ENCODE measurements at places on chromosomes 12 and 14.

GRCh38 chr12:128830505-128830893 is 6.7 kb upstream of the SLC15A4 start:
- DNase-seq = no peak

- no peak for DNase-seq
These were observed 25.4 kb downstream of the ATG14 start for GRCh38 chr14:55386037-55386808.

GRCh38 chr14:76955575-76956315 is 72.8 kb downstream of the IRF2BPL start:
- DNase-seq = peak; percentile 85

- no peak for DNase-seq
These were observed 1.9 kb upstream of the CLEC2D start for GRCh38 chr12:9667403-9668160.

DNA sequence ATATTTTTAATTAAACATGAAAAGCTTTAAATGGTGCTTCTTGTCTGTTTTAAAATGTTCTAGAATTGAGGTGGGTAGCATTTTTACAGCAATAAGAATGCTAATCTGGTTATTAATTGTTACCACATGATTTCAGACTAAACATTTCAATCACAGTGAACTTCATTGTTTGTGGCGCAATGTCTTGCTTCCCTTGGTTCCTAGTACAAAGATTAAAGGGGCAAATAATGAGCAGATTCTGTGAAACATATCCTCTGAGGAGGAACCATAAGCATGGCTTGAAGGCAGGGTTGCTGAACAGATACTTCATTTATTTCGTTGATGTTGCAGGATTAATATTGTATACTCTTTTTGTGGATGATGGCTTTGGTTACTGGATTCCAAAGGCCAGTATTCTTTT is 162.1 kb downstream of the FUT8 start:
- no peak for DNase-seq

GRCh38 chr12:33605757-33606156 is 166.1 kb upstream of the SYT10 start:
- no peak for DNase-seq

DNA sequence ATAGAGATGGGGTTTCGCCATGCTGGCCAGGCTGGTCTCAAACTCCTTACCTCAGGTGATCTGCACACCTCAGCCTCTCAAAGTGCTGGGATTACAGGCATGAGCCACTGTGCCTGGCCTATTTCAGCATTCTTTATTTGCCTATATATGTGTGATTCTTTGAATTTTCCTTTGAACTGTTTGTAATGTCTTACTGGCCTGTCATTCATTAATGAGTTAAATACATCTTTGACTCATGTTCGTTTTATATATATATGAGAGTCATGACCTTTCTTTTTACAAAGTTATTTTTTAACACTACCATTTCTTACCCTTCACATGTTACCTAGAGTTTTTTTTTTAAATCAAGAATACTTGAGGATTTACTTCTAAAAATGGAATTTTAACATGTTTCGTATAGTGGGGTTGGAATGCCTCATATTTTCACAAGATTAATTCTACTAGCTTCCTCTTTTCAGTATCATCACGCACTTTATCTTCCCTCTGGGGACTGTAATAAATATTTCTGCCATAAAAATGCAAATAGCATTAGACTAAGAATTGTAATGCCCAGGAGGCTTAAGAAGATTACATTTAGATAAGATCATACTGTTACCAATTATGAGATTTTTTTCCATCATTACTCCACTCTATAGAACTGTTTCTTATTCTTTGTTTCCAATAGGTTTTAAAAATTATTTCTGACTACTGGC is 66.7 kb downstream of the NTN4 start:
- no peak for DNase-seq

DNA sequence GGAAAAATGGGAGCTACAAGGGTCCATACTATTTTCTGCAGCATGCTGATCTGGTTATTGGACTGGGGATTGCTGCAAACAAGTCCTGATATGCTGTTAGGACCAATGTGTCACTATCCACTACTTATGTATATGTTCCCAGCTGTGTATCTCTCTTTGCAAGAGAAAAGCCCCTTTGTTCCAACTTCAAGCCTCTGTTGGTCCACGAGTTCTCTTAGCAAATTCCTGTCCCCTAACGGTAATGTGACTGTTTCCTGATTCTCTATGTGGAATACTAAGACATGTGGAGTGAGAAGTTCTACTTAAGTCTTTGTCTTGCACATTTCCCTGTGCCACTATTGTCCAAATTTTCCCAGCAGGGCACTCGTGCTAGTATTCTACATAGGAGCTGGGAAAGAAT is 557.7 kb downstream of the FSCB start:
- no peak for DNase-seq

DNA sequence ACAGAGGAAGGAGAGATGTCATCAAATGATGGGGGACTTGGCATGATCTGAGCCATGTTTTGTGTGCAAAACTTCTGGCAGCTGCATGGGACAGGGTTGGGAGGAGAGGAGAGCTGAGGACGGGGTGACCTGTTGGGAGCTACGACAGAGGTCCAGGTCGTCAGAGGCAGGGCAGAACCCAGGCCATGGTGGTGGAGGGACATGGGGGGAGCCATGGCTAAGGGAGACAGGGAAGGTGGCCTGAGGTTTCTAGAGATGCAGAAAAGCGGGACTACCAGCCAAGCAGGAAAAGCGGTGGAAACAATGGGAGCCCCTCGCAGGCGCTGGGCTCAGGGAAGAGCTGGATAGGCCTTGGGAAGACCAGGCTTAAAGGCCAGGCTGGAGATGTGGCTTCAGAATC is 88.3 kb downstream of the DICER1 start:
- no peak for DNase-seq
